ENCODE measurements at places on chromosomes 6 and 20.
A peak's percentile ranks its signal among the peaks of the same experiment; 100 is the strongest.

GRCh38 chr6:135291288-135292076 lies 110.4 kb downstream of the MYB start:
- DNase-seq, result no peak

DNA sequence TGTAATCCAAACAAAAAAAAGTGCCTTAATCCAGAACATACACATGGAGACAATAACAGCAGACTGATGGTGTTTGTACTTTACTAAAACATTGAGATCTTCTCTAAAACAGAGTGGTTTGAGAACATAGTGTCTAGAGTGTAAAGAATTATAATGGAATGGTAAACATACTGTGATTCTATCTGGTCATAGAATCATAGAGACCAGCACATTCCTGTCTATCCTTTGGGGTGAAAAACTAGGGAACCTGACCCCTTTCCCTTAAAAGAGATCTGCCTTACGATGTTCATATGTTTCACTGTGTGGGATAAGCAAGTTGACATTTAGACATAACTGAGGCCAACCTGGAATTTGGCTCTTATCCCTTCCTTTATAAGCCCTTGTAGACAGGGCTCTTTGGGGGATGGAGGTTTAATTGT lies 55.7 kb downstream of the TRMT11 start:
- no peak for DNase-seq

GRCh38 chr6:125253881-125254280 lies 47.9 kb downstream of the HDDC2 start:
- DNase-seq, result no peak

GRCh38 chr6:439641-440167 lies 48.2 kb downstream of the IRF4 start:
- no peak for DNase-seq

GRCh38 chr6:106501960-106502371 lies 127.3 kb downstream of the RTN4IP1 start:
- no peak for DNase-seq

- DNase-seq, result no peak
Observed at GRCh38 chr20:7911586-7912330, 28.5 kb downstream of the HAO1 start.

DNA sequence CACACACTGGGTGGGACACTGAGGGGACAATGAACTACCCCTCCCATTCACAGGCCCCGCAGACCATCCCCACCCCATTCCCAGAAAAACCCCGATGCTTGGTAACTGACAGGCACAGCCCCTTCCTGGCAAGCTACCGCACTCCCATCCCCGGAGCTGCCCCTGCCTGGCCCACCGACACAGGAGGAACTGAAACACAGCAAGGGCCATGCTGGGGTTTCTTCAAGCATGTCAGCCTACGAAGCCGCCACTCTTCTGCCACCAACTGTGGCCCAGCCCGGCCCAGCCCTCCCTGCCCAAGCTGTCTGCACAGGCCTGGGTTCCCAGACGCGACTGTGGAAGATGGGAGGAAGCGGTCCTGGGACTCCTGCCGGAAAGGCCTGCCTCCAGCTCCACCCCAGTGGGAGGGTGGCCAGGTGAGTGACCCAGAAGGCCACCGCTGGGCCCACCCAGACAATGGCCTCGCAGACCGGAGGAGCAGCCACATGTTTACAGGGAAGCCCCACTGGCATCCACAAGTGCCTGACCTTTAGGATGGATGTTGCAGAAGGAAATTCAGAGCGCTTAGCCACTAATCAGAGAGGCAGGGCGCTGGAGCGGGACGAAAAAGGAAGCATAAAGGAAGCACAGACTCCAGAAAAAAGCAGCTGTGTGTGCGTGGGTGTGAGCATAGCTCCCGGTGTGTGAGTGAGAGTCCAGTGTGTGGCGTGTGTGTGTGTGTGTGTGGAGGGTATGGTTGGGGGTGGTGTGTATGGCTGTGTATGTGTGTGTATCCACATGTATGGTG lies 91.6 kb downstream of the PRND start:
- DNase-seq, result no peak

- DNase-seq, result no peak
Observed at GRCh38 chr6:107228754-107229153, 113.4 kb upstream of the BEND3 start.

DNA sequence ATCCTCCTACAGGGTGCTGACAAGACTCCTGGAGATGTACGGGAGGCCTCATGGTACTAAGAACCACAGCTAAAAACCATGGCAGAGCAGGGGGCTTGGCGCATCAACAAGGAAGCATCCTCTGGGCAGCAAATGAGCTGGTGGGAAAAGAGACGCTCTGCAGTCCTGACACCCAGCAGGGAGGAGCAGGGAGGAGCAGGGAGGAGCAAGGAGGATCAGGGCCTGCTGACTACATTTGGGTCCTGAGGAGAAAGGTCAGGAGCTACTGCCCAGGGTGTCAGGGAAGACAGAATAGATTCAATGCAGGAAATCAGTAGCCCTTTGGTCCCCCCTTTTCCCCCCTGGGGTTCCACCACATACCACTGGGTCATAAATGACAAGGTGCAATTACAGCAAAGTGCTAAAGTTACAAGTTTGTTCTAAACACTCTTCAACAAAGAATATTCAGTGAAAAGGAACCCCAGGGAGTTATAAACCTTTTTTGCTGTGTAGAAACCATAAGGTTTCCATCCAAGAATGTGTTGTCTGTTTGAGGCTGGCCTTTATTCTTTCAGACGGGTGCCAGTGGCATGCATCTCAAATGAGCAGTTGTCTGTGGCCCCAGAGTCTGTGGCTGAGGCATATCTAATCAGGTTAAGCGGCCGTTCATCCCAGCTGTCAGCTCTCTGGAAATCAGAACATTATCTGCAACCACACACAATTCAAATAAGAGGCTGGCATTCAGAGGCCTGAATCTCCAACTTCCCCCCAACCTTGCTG lies 325.0 kb downstream of the CDC5L start:
- no peak for DNase-seq

GRCh38 chr20:48760403-48760983 lies 67.3 kb downstream of the PREX1 start:
- DNase-seq, result peak; percentile 63

DNA sequence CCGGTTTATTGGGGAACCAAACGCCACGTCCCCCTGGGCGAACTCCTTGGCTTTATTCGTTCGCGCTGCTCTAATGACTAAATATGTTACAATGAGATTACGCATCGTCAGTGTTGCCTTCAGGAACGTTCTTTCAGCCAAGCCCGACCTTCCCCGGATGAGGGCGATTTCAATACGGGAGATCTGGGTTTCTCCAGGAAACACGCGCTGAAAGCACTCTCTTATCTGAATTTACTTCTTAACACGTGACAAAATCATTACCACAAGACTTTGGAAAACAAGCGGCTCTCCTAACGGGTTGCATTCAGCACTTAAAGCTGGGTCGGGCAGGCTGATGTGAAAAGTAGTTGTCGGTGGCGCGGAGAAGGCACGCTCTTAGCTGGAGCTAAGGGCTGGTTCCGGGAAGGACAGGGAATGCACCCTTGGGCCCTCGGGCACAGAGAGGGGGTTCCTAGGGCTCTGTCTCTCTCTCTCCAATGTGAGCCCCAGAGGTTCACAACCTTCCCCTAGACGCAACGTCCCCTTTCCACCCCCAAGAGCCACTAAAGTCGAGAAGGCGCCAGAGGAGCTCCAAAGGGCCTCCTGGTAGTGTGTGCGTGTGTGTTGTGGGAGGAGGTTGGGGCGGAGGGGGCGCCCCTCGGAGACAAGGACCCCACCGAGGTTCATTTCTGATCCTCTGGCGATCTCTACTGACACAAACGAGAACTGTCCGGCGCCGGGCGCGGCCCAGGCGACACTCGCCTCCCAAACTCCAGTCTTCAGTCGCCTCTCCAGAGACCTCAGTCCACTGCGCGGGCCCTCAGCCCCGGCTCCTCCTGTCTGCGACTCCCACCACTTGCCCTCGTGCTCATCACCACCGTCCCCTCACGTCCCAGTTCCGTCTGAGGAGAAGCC lies 7.1 kb upstream of the NKX2-2 start:
- DNase-seq, result no peak

- DNase-seq, result no peak
Observed at GRCh38 chr20:15523400-15523799, 1049.8 kb downstream of the KIF16B start.

GRCh38 chr6:125986301-125987025 lies at the start of gene TRMT11:
TRMT11 (plus strand) TSS chr6:125986540; CDS start chr6:125986551, 11 bp downstream.
- peak; percentile 64 for DNase-seq

- no peak for DNase-seq
Observed at GRCh38 chr6:159887146-159887545, 3.6 kb upstream of the MAS1 start.

GRCh38 chr20:47574616-47575364 lies 73.1 kb downstream of the NCOA3 start:
- no peak for DNase-seq

DNA sequence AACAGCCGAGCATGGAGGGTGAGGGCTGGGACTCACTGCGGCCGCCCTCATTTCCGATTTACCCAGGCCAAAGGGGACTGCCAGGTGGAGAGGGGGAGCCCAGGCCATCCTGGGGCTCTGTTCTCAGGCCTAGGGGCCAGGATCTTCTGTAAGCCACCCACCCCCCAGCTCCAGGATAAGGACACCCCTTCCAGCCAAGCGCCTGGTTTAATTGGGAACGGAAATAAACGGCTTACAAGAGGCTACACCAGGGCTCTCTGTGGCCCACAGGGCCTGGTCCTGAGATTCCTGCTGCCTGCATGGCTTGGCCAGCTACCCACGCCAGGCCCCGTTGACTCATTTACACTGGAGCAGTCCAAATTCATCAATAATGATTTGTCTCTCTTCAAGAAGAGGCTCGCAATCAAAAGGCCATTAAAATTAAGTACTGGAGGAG lies 68.1 kb upstream of the TOP1 start:
- no peak for DNase-seq

- DNase-seq, result no peak
Observed at GRCh38 chr6:121917834-121918559, 481.5 kb upstream of the HSF2 start.

DNA sequence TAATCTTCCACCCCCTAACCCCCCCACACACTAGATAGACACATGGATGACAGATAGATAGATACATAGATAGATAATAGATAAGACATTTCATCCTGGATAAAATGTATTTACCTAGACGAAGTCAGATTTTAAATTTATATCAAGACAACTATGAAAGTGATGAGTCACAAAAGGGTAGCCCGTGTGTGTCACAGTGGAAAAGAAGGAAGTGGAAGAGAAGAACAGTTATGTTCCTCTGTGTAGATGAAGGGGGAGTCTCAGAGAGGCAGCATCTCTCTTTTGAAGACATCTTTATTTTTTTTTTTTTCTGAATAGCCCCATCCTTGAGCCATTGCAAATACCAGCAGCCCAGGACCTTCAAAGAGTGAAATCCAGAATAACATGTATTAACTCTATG lies 121.7 kb upstream of the VGLL2 start:
- DNase-seq, result no peak

GRCh38 chr20:53262365-53262764 lies 290.2 kb downstream of the TSHZ2 start:
- DNase-seq, result no peak

GRCh38 chr6:41161851-41162552 lies 914 bp downstream of the TREM2 start:
- no peak for DNase-seq

- no peak for DNase-seq
Observed at GRCh38 chr6:114085211-114085610, 114.3 kb upstream of the HDAC2 start.

- DNase-seq, result peak; percentile 18
Observed at GRCh38 chr20:21615617-21616080, 89.8 kb upstream of the PAX1 start.

GRCh38 chr6:3725145-3726047 lies 26.1 kb downstream of the PXDC1 start:
- DNase-seq, result no peak

DNA sequence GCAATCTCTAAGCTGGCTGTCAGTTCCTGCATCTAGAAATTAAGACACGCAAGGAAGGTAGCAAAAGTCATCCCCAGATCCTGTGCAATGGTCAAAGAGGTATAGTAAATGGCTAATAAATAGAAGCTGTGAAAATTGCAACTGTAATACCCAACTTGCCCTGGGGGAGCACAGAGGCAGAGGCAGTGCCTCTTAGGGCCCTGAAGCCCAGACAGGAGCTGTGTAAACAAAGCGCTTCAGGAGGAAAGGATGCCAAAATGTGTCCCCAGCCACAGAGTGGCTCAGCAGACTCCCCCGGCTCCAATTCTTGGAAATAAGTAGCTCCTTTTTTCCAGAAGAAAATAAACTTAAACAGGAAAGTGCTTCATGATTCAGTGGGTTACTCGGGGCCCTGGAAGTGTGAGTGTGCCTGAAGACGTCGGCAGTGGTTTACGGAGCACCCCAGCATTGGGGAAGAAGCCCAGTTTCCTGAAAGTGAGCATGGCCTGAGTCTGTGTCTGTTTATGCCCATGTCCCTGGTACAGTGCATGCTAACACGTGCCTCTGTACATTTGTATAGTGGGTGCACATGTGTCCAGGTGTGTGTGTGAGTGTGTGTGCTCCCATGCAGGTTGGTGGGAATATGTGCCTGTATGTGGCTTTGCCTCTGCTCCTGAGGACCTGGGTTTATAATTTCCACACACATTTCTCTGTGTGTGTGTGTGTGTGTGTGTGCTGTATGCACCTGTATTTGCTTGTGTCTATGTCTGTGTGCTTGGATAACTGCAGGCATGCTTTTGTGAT lies 246.7 kb downstream of the MAFB start:
- no peak for DNase-seq

DNA sequence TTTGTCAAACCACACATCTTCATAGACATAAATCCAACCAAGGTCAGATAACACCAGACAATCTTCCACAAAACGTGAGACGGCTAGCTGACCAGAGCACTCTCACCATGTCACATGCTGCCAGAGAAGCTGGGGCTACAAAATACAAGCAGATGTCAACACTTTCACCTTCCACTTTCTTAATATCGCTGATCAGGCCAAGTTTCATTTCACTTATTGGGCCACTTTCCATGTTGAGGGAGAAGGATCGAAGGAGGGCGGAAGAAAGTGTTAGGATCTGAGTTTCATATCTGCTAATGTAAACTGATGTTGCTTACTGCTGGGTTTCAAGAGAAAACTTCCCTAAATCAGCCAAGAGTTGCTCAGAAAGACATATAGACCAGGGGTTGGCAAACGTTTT lies 177.0 kb upstream of the PRDM1 start:
- no peak for DNase-seq

DNA sequence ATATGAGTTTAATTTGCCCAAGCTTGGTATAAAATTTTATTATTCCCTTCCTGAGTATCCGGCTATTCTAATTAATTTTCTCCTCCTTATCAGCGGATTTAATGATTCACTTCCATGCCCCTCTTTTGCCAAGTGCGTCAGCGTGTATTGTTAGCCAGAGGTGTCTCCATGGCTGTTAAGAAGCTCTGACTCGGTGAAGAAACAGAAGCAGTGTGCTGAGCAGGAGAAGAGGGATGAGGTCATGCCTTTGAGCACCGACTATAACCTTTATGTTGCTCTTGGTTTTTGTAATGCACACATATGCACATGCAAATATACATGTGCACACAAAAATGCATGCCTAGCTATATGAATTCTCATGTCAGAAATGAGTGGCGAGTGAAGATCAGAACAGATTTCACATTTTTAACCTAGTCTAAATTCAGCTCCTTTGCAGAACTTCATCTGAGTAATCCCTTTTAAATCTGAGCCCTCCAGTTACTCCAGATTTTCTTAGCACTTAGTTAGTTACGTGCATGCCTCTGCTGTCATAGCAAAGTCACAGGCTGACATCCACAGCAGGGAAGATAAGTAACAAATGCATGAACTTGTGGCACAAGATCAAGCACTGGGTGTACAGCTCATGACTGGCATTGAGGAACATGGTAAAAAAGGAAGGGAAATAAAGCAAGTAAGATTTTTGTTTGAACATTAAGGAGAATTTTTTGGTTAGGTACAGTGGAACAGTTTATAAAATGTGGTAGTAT lies 24.3 kb downstream of the HTR1E start:
- DNase-seq, result no peak
